ENCODE measurements at places on chromosomes 11 and 22. TPM values are rescaled to one million over a fixed set of nuclear protein-coding genes. Genes with fewer than 3 reads are reported as not detected.

Gene BDNF
- 1.4 TPM for polyA plus RNA-seq

Gene FAM180B
- 0.50 TPM for polyA plus RNA-seq

Gene AQP11
- polyA plus RNA-seq = 4.6 TPM

Gene RFPL2
- polyA plus RNA-seq = 0.20 TPM

Gene OMP
- polyA plus RNA-seq = 0.64 TPM

Gene CARNS1
- polyA plus RNA-seq = 2.0 TPM

Gene SIK2
- 20.5 TPM for polyA plus RNA-seq

Gene RAPSN
- polyA plus RNA-seq = 0.11 TPM

Gene HEPHL1
- polyA plus RNA-seq = 0.09 TPM

Gene P2RX6
- polyA plus RNA-seq = 1.1 TPM

Gene SPDYC
- polyA plus RNA-seq = not detected

Gene CASTOR1
- polyA plus RNA-seq = 13.0 TPM

Gene OR51E2
- 0.91 TPM for polyA plus RNA-seq

Gene APOBEC3F
- 9.7 TPM for polyA plus RNA-seq

Gene GAL
- polyA plus RNA-seq = 0.33 TPM

Gene SLC7A4
- 1.5 TPM for polyA plus RNA-seq

Gene KLHL35
- polyA plus RNA-seq = 0.46 TPM

Gene LMO1
- 1.0 TPM for polyA plus RNA-seq

Gene PACSIN3
- 43.6 TPM for polyA plus RNA-seq

Gene OR52H1
- polyA plus RNA-seq = not detected

Gene PANX3
- polyA plus RNA-seq = not detected

Gene NAV2
- polyA plus RNA-seq = 36.9 TPM

All from renal cortex interstitium (tissue), 15 donors.